ENCODE measurements at places on chromosomes 16 and 17. TPM values are rescaled to one million over a fixed set of nuclear protein-coding genes. Genes with fewer than 3 reads are reported as not detected.
A peak's percentile ranks its signal among the peaks of the same experiment; 100 is the strongest.

HEATR9 gene
- total RNA-seq = not detected

GRCh38 chr16:46756772-46757171 is 8.6 kb upstream of the MYLK3 start:
- peaks cover 3% of the 10 kb centered on the region for H3K4me1 ChIP-seq
- H3K27ac ChIP-seq = no peak overlapping the region
- 0 out of 2 replicates have a peak, but pooled peaks cover 2% of the 10 kb centered on the region for H3K27me3 ChIP-seq
- no peak for DNase-seq

DNA sequence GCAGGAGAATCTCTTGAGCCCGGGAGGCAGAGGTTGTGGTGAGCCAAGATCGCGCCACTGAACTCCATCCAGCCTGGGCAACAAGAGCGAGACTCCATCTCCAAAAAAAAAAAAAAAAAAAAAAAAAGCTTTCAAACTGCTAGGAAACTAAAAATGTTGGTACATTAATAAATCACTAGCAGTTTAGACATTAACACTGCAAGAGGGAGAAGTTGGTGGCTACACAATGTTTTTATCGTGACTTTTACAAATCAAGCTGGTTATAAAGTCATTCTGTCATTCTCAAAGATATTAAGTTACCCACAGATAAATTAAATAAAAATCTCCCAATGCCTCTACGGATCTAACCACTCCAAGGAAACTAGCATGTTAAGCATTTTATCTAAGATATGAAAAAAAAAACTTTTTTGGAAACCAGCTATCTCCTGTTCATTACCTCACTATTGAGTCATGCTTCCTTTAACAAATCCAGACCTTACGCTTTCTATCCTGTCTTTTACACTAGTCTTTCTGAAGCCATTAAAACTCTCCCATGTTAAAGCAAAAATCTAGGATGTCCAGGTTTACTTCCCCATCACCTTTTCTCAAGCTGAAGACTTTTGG is 85.9 kb upstream of the SMURF2 start:
- no peaks in the 10 kb centered on the region for H3K36me3 ChIP-seq
- DNase-seq = no peak
- no peaks in the 10 kb centered on the region for H3K4me1 ChIP-seq
- H3K27me3 ChIP-seq = no peaks in the 10 kb centered on the region
- no peak overlapping the region for H3K27ac ChIP-seq

SPATA22 gene
- not detected for total RNA-seq

GRCh38 chr16:73615071-73615940 is 567.4 kb upstream of the ZFHX3 start:
- H3K36me3 ChIP-seq = no peaks in the 10 kb centered on the region
- DNase-seq = no peak

- peaks cover 13% of the 10 kb centered on the region for H3K4me1 ChIP-seq
- no peak overlapping the region for H3K4me3 ChIP-seq
- H3K27ac ChIP-seq = no peak overlapping the region
- no peaks in the 10 kb centered on the region for H3K27me3 ChIP-seq
- H3K36me3 ChIP-seq = no peaks in the 10 kb centered on the region
- DNase-seq = no peak
Measured at GRCh38 chr16:88993166-88993761, 16.3 kb upstream of the CBFA2T3 start.

KRTAP4-5 gene
- total RNA-seq = not detected

C16orf89 gene
- total RNA-seq = 10.6 TPM

BRD7 gene
- 120 TPM for total RNA-seq

CNTD1 gene
- total RNA-seq = not detected

GRCh38 chr17:50359005-50359699 is 13.2 kb downstream of the XYLT2 start:
- no peak overlapping the region for H3K4me3 ChIP-seq
- no peaks in the 10 kb centered on the region for H3K27me3 ChIP-seq
- peaks cover 11% of the 10 kb centered on the region for H3K4me1 ChIP-seq

GRCh38 chr17:69117855-69118784 is 23.6 kb downstream of the ABCA6 start:
- H3K4me1 ChIP-seq = no peaks in the 10 kb centered on the region
- H3K27me3 ChIP-seq = no peaks in the 10 kb centered on the region
- DNase-seq = no peak

CD79B gene
- total RNA-seq = 1.5 TPM

GRCh38 chr17:77320044-77320440 is 179.3 kb downstream of the SEC14L1 start:
- H3K4me3 ChIP-seq = no peak overlapping the region
- no peaks in the 10 kb centered on the region for H3K27me3 ChIP-seq
- H3K4me1 ChIP-seq = no peaks in the 10 kb centered on the region
- no peaks in the 10 kb centered on the region for H3K36me3 ChIP-seq

SDR42E1 gene
- not detected for total RNA-seq

GRCh38 chr17:29238133-29238850 is 8.4 kb upstream of the CRYBA1 start:
- H3K27ac ChIP-seq = no peak overlapping the region
- peaks cover 9% of the 10 kb centered on the region for H3K4me1 ChIP-seq
- no peaks in the 10 kb centered on the region for H3K36me3 ChIP-seq

- no peaks in the 10 kb centered on the region for H3K36me3 ChIP-seq
- no peaks in the 10 kb centered on the region for H3K27me3 ChIP-seq
- no peak for DNase-seq
- no peak within 1 kb of the TSS for H3K27ac ChIP-seq
- H3K4me1 ChIP-seq = no peaks in the 10 kb centered on the region
Measured at GRCh38 chr17:6755731-6756184, at the start of gene XAF1. Gene XAF1, plus strand, starts transcription at chr17:6756046. Its CDS starts 33 bp downstream, at chr17:6756079.

- peaks cover 9% of the 10 kb centered on the region for H3K4me1 ChIP-seq
- no peaks in the 10 kb centered on the region for H3K27me3 ChIP-seq
- no peak overlapping the region for H3K4me3 ChIP-seq
- H3K36me3 ChIP-seq = no peaks in the 10 kb centered on the region
Measured at GRCh38 chr17:15274017-15274416, 8.9 kb upstream of the PMP22 start.

DNA sequence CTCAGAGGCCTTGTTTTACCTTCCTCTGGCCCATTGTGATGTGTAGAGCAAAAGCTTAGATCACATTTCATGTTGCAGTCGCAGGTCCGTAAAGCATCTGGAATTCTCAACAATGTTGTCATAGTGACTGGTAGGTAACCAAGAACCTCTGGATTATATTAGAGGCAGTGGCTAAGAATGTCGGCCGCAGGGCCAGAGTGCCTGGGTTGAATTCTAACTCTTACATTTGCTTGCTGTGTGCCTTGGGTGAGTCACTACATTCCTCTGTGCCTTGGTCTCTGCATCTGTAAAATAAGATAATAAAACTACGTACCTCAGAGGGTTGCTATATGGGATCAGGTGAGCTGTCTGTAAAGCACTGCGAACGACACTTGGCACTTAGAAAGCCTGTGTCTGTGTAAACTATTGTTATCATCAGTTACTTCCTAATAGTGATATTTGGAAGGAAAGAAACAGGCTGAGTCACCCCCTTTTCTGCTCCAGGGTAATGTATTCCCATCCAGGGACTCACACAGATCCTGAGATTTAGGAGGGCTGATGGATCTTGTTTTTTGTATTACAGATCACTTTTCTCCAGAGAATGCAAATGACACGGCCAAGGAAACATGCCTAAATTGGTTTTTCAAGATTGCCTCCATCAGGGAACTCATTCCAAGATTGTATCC is 52.2 kb downstream of the VPS35L start:
- H3K36me3 ChIP-seq = no peaks in the 10 kb centered on the region
- DNase-seq = no peak
- H3K27ac ChIP-seq = no peak overlapping the region
- H3K4me1 ChIP-seq = no peaks in the 10 kb centered on the region
- H3K27me3 ChIP-seq = no peaks in the 10 kb centered on the region

DNA sequence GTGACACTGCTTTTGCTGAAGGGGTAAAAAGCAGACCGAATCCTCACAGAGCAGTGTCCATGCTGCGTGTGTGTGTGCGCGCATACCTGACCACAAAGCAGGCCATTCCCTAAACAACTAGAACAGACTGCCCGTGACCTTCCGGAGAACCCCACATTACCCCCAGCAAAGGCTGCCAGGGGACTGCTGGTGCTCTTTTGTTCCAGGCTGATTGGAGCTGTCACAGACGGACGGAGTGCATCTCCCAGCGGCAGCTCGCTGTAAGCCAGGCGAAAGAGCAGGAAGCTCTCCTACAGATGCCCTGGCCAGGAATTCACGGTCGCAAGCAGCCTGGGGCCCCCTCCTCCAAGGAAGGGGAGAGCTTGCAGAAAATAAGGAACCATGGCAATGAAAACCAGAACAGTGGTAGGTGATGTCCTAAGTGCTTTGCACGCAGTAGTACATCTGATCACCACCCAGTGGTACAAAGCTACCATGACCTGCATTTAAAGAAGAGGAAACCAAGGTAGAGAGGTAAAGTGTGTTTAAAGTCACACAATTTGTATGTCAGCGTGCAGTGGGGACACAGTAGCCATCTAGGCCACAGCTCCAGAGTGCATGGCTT is 153.4 kb upstream of the DYNLRB2 start:
- H3K4me1 ChIP-seq = no peaks in the 10 kb centered on the region
- H3K27me3 ChIP-seq = no peaks in the 10 kb centered on the region
- DNase-seq = no peak
- H3K4me3 ChIP-seq = no peak overlapping the region

DNA sequence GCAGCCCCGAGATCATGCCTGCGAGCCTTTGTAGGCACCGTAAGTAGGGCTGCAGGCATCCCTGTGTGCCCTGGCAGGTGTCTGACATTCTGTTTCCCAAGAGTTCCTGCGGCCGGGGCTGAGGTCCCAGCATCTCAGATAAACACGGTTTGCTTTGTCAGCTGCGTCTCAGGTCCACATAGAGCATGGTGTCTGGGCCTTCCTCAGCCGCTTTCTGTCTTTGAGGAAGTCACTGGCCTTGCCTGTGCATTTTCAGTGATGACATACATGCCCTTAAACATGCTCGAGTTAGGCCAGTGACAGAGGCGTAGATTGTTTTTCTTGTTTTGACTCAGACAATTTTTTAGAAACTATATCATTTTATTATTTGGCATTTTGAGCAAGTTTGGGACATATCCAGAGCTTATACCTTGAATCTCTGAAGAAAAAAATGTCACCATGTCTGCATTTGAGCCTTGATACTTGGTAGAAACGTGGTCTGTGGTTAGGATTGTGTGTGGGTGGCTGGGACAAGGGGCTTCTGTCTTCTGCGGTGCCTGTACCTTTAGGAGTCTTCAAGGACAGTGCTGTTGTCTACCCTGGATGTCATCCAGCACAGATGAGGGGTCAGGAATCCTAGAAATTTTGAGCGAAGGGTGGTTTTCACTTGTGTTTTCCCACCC is 105.8 kb downstream of the SNX29 start:
- no peaks in the 10 kb centered on the region for H3K36me3 ChIP-seq
- H3K27ac ChIP-seq = no peak overlapping the region
- H3K4me3 ChIP-seq = no peak overlapping the region
- DNase-seq = no peak
- H3K4me1 ChIP-seq = no peaks in the 10 kb centered on the region

- H3K4me1 ChIP-seq = no peaks in the 10 kb centered on the region
- no peaks in the 10 kb centered on the region for H3K27me3 ChIP-seq
- no peak overlapping the region for H3K27ac ChIP-seq
Measured at GRCh38 chr17:51590071-51590656, 329.8 kb downstream of the UTP18 start.

WIPF2 gene
- total RNA-seq = 21.1 TPM

GRCh38 chr16:71840052-71840451 is 5.7 kb upstream of the ATXN1L start:
- no peak overlapping the region for H3K4me3 ChIP-seq
- no peaks in the 10 kb centered on the region for H3K36me3 ChIP-seq
- no peaks in the 10 kb centered on the region for H3K27me3 ChIP-seq
- no peak for DNase-seq
- no peaks in the 10 kb centered on the region for H3K4me1 ChIP-seq
- no peak overlapping the region for H3K27ac ChIP-seq

DNA sequence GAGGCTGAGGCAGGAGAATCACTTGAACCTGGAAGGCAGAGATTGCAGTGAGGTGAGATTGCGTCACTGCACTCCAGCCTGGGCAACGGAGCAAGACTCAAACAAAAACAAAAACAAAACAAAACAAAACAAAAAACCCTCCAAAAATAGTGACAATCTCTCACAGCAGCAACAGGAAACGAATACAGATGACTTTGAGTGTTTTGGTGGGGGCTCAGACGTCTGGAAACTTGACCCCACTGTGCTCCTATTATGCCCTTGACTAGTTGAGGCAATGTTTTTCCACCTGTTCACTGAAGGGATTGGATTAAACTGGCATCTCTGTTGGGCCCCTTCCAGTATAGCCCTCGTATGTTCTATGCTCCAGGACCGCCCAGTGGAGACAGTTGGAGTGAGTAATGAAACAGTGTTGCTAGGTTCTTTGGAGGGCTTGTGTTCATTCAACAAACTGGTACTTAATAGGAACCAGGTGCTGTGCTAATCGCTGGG is 167.0 kb downstream of the UTP18 start:
- H3K27ac ChIP-seq = no peak overlapping the region
- DNase-seq = no peak
- peaks cover 3% of the 10 kb centered on the region for H3K4me1 ChIP-seq
- H3K4me3 ChIP-seq = no peak overlapping the region
- no peaks in the 10 kb centered on the region for H3K36me3 ChIP-seq

- H3K4me1 ChIP-seq = no peaks in the 10 kb centered on the region
- DNase-seq = no peak
- peaks cover 9% of the 10 kb centered on the region for H3K36me3 ChIP-seq
- no peaks in the 10 kb centered on the region for H3K27me3 ChIP-seq
Measured at GRCh38 chr17:79939094-79939435, 96.6 kb downstream of the TBC1D16 start.

DNA sequence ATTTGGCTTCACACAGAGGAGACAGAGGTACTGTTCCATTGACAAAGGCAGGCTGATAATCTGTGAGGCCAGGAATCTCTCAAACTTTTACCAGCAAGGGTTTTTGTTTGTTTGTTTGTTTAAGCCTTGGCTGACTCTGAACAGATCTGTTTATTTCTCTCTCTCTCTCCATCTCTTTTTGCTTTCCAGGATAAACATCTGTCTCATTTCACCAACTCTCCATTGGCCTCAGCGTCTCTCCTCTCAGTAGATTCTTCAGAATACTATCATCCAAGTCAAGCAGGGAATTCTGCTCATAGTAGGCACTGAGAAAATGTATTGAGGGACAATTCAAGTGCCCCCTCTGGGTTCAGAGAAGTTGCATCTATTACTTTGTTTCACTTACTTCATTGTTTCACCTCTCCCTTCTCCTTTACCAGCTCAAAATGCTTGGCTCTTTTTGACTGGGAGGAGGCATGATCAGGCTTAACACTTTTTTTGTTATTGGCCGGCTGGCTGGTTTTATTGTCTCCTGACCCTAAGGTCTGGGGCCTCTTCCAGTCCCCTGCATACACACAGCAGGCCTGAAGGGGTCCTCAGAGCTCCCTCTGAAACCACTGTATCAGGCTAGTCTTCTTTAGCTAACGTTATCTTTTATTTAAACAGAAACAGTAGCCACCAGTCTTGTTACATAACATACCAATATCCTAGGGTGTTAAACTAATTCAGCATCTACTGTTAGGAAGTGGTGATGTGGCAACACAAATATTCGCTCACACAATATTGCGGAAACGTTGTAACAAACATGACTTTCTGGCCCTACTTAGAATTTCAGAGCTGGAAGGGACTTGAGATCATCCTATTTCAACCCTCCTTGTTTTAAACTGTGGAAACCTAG is 2.0 kb upstream of the YPEL2 start:
- H3K27me3 ChIP-seq = peaks cover 21% of the 10 kb centered on the region
- no peaks in the 10 kb centered on the region for H3K36me3 ChIP-seq
- H3K4me1 ChIP-seq = peaks cover 19% of the 10 kb centered on the region
- DNase-seq = peak; percentile 54
- no peak overlapping the region for H3K27ac ChIP-seq
- no peak overlapping the region for H3K4me3 ChIP-seq

PPP1R1B gene
- 10.7 TPM for total RNA-seq

GRCh38 chr16:4435337-4436067 is 9.8 kb downstream of the DNAJA3 start:
- no peak overlapping the region for H3K4me3 ChIP-seq
- DNase-seq = no peak
- H3K4me1 ChIP-seq = no peaks in the 10 kb centered on the region

HSD17B1 gene
- total RNA-seq = 0.88 TPM

MT1B gene
- total RNA-seq = not detected

ST6GALNAC1 gene
- not detected for total RNA-seq

Data from H1 (cell line).